ENCODE measurements at places on chromosomes 13 and 19.

- ATAC-seq, result no peak
Measured at GRCh38 chr13:59269476-59269875, 894.3 kb downstream of the DIAPH3 start.

DNA sequence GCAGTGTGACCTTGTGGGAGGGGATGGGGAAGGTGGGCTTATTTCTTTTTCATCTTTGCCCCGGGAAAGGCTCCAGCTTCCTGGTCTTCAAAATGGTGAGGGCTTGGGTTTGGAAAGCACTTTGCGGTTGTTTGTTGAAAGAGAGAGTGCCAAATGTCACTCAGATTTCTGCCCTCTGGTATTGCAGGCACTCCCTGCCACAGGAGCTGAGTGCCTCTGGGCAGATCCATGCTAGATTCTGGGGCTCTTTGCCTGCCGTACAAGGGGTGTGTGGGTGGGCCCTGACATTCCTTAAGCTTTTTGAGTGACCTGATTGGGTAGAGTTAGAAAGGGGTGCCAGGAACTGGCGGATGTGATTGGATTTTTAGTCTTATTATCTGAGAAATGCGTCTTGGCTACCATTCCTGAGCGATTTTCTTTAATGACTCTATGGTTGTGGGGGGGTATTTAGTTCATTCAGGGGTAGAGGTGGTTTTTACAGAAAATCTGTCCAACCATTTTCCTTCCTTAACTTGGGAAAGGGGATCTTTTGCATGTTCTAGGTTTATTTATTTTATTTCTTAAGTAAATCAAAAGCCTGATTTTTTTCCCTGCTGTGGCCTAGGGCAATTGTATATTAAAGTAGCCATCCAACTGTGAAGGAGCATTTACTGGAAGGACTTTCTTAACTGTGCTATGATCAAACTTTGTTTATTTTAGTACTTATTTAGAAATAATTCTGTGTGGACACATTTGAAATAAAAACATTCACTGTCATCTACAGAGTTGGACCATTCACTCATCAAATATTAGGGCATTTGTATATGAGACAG, 3.2 kb downstream of the ARHGAP35 start:
- no peak for ATAC-seq

DNA sequence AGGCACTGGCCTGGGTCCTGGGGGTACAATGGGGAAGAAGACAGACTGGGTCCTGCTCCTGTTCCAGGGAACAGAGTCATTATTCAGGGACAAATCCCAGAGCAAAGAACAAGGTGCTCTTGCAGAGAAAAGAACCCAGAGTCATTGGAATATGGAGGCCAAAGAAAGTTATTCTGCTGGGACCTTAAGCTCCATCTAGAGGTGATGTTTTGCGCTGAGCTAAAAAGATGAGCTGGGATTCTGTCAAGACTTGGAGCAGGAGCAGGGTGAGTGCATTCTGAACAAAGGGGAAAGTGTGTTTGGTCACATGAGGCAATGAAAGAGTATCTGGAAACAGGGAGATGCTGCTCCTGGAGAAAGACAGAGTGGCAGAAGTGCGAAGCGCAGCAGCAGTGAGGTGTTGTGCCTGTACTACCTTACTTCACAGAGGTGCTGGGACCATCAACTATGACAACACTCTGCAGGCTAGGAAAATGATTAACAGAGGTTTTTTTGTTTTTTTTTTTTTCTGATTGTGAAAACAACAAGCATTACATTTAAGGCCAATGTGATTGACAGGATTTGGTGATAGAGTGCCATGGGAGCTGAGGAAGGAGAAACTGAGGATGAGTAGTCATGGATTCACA, 95.3 kb upstream of the TNFSF11 start:
- peak; percentile 49 for ATAC-seq

GRCh38 chr13:50711996-50712395, 131.5 kb downstream of the DLEU7 start:
- no peak for ATAC-seq

- ATAC-seq, result no peak
Measured at GRCh38 chr13:31321457-31321856, 121.7 kb downstream of the B3GLCT start.

- no peak for ATAC-seq
Measured at GRCh38 chr13:114145722-114146121, 13.3 kb upstream of the RASA3 start.

GRCh38 chr19:991174-991931, 7.2 kb downstream of the WDR18 start:
- ATAC-seq, result peak; percentile 34

- ATAC-seq, result peak; percentile 37
Measured at GRCh38 chr13:65826657-65827056, 1403.5 kb downstream of the PCDH9 start.

- ATAC-seq, result peak; percentile 53
Measured at GRCh38 chr19:48836089-48837017, at the start of gene HSD17B14. HSD17B14 (minus strand) TSS chr19:48836491; CDS start chr19:48836411, 80 bp downstream.
